ENCODE measurements at places on chromosomes 3 and 15. TPM values are rescaled to one million over a fixed set of nuclear protein-coding genes. Genes with fewer than 3 reads are reported as not detected.

STRC gene
- 0.30 TPM for polyA plus RNA-seq

GOLGA6L9 gene
- 2.6 TPM for polyA plus RNA-seq

ANKRD63 gene
- polyA plus RNA-seq: not detected

GRCh38 chr3:136249091-136249490, 1.0 kb upstream of the PCCB start:
- no peak for DNase-seq

DNA sequence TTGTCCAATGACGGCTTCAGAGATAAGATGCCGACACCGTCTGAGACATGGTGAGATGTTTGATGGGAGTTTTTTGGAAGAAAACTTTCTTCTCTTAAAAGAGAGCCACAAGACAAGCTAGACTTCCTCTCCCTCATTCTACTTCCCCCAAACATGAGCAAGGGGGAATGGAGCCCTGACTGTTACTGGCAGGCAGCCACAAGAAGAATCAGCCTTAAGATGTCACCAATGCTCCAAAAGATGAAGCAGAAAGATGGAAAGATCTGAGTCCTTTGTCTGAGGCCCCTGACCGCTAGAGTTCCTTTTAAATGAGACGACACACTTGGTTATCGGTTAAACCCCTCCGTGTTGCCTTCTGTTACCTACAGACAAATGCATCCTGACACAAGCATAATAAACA, 108.7 kb downstream of the ST8SIA2 start:
- no peak for DNase-seq

- no peak for DNase-seq
These were observed 1.3 kb downstream of the HHLA2 start for GRCh38 chr3:108297647-108298046.

DNA sequence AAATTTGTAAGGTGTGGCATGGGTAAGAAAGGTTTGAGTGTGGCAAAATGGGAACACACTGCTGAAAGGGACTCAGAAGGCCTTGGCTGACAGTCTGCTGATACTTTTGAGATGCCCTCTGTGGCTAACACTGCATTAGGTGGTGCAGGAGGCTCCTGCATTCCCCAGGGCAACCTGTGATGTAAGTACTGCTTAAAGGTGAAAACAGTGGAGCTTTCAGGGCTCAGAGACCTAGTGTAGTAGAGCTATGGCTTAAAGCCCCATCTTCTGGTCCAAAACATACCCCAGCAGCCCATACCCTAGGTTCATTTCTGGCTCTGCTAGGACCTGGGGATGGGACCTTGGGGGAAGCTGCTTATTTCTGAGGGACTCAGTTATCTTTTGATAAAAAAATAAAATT, 374.1 kb downstream of the ERC2 start:
- DNase-seq: no peak

DNA sequence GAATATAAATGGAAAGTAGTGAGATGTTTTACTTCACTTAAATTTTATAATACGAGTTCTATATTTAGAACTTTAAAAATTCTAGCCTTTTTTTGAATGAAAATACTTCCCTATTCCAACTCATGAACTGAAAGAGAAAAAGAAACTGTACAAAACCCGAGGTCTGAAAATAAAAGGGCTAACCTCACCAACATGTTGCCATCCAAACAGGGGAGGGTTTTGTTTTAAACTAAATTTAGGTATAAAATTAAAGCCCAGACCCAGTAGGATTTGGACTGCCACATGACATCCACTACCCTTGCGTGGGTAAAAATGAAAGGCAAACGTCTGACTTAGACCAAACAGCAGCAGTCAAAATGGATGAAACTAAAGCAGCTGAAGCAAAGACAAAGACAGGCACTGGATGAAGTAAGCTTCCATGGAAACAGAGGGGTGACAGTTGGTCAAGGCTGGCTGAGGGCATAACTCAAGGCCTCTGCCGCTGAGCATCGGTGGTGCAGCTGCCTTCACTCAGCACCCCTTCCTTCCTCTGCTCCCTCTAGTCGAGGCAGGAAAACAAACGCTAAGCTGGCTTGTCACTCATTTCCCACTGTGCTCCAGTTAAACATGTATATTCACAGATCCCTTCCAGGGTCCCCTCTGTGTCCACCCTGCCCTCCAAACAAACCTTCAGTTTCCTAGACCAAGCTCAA, 58.1 kb downstream of the TM4SF4 start:
- no peak for DNase-seq

All from ovary (tissue), 10 donors.